CD4-positive, alpha-beta T cell treated with Interleukin-17A for 4 hours (primary cell): ENCODE measurements at places on chromosomes 4 and X.

- DNase-seq, result peak; percentile 5
These were observed 127.3 kb upstream of the STK26 start for GRCh38 chrX:131895807-131896206.

DNA sequence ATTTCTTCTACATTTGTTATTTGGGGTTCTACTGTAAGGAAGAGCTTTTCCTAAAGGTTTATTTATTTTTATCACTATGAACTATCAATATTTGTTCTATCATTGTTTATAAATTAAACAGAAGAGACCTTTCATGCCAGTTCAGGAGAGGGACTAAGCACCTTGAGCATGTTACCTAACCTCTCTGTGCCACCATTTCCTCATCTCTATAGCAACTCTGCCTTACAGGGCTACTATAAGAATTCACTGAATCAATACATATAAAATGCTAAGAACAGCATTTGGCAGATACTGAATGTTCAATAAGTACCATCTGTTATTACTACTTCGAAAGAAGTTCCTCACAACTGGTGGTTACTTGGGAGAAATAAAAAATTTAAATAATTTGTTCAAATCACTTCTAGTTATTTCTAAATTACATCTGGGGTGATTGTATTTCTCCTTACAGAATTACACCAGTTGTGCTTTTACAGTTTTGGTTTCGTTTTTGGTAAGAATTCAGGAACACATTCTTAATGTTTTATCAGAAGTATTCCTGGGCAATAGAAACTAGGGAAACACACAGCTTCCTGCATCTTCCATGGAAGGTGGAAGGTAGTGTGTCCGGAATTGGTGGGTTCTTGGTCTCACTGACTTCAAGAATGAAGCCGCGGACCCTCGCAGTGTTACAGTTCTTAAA, 32.9 kb downstream of the EREG start:
- peak; percentile 9 for DNase-seq

- no peak for DNase-seq
These were observed 3.0 kb upstream of the NXT2 start for GRCh38 chrX:109533631-109534030.

DNA sequence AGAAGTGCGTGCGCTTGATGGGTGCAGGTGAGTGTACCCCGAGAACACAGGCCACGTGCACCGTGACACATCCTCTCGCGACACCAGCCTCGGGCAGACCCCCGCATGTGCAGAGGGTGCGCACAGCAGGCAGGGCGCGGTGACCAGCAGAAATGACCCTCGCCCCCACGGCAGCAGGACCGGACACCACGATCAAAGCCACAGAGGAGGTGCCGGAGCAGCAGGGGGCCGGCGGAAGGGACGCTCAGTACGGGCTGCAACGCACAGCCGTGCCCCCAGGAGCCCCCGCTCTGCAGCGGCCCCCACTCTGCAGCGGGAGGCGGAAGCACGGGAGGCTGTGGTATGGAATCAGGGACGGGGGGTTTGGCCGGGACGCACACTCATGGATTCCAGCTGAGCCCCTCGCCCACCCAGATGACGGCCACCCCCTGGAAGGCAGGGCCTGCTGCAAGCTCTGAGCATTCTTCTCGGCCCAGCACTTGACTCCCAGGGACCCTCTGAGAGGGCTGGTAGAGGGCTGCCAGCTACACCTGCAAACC, 17.1 kb downstream of the PPP2R3B start:
- DNase-seq, result no peak
